ENCODE measurements at places on chromosomes 16 and 17. TPM values are rescaled to one million over a fixed set of nuclear protein-coding genes. Genes with fewer than 3 reads are reported as not detected.

PLLP gene
- total RNA-seq, result 5.2 TPM

TP53TG3C gene
- total RNA-seq, result 0.58 TPM

PARD6A gene
- 3.4 TPM for total RNA-seq

SLC35G6 gene
- not detected for total RNA-seq

CES2 gene
- total RNA-seq, result 88.5 TPM

CDRT4 gene
- 1.4 TPM for total RNA-seq

NLRC5 gene
- total RNA-seq, result 6.6 TPM

CA4 gene
- 12.9 TPM for total RNA-seq

ITGAX gene
- total RNA-seq, result 1.4 TPM

KCNJ2 gene
- total RNA-seq, result 44.8 TPM

SAP30BP gene
- 47.2 TPM for total RNA-seq

DLX4 gene
- not detected for total RNA-seq

ZFP90 gene
- total RNA-seq, result 11.0 TPM

ETV4 gene
- total RNA-seq, result 0.60 TPM

VKORC1 gene
- 39.5 TPM for total RNA-seq

SLFN5 gene
- total RNA-seq, result 8.6 TPM

CDRT15 gene
- total RNA-seq, result not detected

AANAT gene
- not detected for total RNA-seq

CDYL2 gene
- 3.2 TPM for total RNA-seq

SLC38A8 gene
- not detected for total RNA-seq

KRT20 gene
- not detected for total RNA-seq

OR1A1 gene
- total RNA-seq, result not detected

AIPL1 gene
- total RNA-seq, result not detected

CDH3 gene
- total RNA-seq, result 0.08 TPM

CCL5 gene
- total RNA-seq, result 0.60 TPM

FBXL16 gene
- total RNA-seq, result 0.08 TPM

RAB11FIP4 gene
- 8.3 TPM for total RNA-seq

KRTAP4-3 gene
- total RNA-seq, result not detected

IRX3 gene
- total RNA-seq, result 94.4 TPM

SLFN14 gene
- not detected for total RNA-seq

All from left ventricle myocardium inferior (tissue), 1 donor.